ENCODE measurements at places on chromosomes 2 and 18.
A peak's percentile ranks its signal among the peaks of the same experiment; 100 is the strongest.

- no peak for DNase-seq
These were observed 147.6 kb downstream of the TMEM200C start for GRCh38 chr18:5747678-5748077.

GRCh38 chr2:225309516-225309915 is 90.0 kb upstream of the NYAP2 start:
- no peak for DNase-seq

DNA sequence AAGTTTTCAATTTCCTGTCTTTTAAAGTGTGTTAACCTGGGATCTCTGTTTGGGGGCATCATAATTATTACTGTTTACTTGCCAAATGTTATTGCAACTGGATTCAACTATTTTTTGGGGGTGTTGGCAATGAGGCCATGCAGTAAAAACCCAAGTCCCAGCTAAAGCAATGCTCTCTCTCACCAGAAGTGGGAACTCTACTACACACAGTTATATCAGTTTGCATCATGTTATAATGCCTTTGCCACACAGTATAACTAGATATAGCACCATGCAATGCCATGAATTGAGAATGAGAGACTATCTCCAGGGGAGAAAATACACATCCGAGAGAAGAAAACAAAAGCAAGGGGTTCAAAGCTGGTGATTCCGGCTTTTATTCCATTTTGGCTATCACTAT is 79.0 kb downstream of the GCA start:
- DNase-seq, result no peak

DNA sequence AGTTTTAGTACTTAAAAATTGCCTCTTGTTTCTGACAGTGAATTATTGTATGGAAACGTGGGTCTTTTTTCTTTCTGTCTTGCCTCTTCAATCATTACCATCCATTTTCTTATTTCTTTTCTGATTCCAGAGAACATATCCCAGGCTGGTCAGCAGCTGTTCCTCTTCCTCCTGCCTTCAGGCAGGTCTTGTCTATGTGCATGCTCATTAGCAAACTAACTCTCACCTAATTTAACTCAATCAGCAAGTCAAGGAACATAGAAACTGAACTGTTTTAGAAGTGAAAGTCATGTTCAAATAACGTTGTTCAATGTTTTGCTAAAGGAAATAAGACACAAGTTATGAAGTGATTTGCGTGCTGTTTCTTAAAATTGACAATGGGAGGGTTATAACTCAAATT is 241.5 kb downstream of the PTGR3 start:
- DNase-seq, result no peak

GRCh38 chr2:27102329-27102728 is 15.8 kb downstream of the KHK start:
- DNase-seq, result no peak

- no peak for DNase-seq
These were observed 226.2 kb downstream of the TPGS2 start for GRCh38 chr18:36602620-36603019.

DNA sequence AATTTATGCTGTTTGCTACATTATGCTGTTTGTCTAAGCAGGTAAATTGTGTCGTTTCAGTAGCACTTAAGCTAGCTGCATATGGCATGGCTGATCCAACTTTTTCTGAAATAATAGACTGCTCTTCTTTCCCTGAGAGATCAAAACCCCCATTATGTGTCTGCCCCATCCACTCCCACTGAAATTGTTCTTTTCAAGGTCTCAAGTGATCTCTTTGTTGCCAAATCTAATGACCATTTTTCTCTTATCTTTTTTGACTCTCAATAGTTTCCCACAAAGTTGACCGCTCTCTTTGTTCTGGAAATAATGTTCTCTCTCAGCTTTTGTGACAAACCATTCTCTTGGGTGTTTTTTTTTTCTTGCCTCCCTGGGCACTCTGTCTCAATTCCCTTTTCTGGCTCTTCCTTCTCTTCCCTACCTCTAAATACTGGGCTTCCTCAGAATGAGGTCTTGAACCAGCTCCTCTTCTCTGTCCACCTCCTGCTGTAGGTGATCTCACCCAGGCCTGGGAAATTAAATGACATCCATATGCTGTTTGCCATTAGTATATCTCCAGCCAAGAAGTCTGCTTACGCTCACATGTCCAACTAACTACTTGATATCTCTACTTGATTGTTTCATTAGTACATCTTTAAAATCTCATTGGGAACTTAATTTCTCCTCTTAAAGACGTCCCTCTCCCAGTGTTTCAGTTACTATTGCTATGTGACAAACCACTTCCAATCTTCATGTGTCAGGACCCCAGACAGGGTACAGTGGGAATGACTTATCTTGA is 107.3 kb upstream of the TLK1 start:
- DNase-seq, result no peak

GRCh38 chr2:233402789-233403188 is 48.5 kb downstream of the DGKD start:
- no peak for DNase-seq

DNA sequence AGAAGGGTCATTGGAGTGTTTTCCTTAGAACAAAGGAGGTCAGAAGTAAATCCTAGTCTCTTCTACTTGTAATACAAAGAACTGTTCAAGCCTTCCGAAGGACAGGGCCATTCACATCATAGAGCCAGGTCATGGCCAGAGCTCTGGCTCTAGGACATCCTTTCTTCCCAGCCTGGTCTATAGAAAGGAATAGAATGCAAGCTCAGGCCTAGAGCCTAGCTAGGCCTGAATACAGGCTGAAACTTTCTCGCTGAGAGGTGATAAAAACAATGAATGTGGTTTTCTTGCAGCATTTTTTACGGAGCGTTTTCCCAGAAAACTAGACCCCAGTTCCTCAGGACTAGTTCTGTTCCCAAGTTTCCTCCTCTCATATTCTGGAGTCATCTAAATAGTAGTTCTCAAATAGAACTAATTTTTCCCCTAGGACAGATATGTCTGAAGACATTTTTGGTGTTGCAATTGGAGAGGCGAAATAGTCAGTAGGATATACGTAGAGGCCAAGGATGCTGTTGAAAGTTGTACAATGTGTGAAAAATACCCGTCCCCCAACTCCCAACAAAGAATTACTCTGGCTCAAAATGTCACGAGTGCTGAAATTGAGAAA is 6.8 kb downstream of the UGT1A6 start:
- no peak for DNase-seq

DNA sequence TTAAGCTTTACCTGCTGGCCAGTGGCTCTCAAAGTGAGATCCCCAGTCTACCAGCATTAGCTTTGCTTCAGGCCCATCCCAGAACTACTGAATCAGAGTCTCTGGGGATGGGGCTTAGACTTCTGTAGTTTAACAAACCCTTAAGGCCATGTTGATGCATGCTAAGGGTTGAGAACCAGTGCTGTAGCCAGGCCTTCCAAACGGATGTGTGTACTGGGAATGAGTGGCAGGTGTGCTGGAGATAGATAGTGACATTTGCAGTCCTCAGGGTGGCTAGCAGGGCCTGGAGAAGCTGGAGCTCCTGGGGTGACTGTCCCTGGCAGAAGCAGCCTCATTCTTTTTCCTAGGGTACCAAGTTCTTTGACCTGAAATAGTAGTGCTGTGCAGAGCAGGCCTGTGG is 148.5 kb downstream of the PPP1R1C start:
- no peak for DNase-seq

- DNase-seq, result no peak
These were observed 77.0 kb downstream of the MBD2 start for GRCh38 chr18:54147439-54147838.

GRCh38 chr18:22391407-22392345 is 26.0 kb downstream of the CTAGE1 start:
- DNase-seq, result peak; percentile 96

DNA sequence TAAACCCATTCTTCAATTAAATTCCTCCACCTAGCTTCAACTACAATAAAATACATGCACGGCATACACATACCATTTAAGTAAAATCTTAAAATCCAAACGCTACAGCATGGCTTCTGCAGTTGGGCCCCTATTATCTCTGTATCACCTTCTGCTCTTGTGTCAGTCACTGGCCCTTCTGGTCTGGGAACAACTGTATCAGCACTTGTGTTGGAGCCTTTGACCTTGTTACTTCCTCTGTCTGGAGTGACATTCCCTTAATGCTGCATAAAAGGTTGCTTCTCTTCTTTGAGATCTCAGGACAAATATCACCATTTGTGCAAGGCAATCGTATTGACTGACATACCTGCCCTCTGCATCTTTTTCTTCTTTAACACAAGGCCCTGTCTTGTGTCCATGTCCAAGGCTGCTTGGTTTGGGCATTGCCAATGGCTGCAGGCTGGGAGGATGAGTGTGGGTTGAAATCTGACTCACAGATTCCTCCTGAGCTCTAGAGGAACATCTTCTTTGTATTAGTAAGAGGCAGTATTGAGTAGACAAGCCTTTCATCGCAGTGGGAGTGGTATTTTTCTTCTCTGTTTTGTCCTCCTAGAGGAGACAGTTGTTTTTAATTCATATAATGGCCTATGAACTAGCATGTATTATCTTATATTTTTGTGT is 267.8 kb upstream of the TRIB2 start:
- peak; percentile 20 for DNase-seq

GRCh38 chr2:179745635-179746256 is 115.7 kb downstream of the ZNF385B start:
- DNase-seq, result no peak

GRCh38 chr2:140624200-140624599 is 1506.6 kb downstream of the LRP1B start:
- DNase-seq, result no peak

- DNase-seq, result no peak
These were observed 638.5 kb downstream of the CNTNAP5 start for GRCh38 chr2:124663645-124663997.

DNA sequence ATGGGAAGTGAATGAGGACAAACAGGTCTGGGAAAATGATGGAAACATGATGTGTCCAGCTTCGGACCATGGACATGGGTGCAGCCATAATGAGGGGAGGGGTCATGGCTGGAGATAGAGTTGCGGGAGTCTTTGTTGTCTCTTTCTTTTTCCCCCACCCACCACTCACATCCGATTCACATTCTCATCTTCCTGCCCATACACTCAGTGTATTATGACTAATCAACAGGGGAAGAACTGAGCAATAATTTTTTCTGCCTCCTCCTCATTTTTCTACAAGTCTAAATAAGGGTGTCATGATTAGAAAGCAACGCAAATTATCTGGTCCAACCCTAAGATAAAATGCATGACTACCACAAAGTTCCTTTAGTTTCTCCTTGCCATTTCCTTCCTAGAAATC is 5.7 kb upstream of the SERPINB2 start:
- peak; percentile 68 for DNase-seq

DNA sequence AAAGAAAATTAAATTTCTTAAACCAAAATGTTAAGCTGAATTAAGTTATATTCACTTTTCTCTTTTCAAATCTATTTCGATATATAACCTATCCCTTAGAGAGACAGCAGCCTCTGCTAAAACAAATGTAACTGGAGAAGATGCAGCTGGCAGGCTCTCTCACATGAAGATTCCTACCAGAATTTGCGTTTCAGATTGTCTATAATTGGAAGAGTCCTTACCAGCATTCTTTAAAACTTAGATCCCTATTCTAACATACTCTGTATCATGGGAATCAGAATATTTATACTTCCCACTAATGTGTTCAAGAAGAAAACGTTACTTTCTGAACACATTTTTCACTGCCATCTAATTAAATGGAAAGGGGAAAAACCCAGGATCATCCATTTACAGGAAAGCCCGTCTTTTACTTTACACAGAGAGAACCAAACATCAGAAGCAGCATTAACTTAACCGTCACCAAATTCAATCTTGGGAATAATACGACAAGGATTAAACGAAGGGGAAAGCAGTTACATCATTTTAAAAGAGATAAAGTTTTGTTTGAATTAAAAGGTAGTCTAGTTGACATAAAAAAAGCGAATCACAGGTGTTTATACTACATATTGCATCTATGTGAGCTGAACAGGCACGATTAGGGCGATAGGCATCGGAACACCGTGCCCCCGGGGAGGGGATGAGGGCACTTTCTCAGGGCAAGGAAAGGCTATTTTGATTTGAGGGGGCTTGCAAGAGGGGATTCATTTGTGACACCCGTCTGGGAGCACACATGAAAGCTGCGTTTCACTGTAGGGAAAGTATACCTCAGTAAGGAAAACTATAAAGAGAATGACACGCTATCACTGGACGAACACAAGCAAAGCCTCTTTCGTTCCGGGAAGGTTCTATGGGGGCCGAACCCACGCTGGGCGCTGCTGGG is 1.3 kb downstream of the PTPN2 start:
- DNase-seq, result no peak

GRCh38 chr2:132953771-132954170 is 283.8 kb upstream of the LYPD1 start:
- no peak for DNase-seq

GRCh38 chr2:232350804-232351685 is 27.5 kb upstream of the ALPP start:
- DNase-seq, result no peak

DNA sequence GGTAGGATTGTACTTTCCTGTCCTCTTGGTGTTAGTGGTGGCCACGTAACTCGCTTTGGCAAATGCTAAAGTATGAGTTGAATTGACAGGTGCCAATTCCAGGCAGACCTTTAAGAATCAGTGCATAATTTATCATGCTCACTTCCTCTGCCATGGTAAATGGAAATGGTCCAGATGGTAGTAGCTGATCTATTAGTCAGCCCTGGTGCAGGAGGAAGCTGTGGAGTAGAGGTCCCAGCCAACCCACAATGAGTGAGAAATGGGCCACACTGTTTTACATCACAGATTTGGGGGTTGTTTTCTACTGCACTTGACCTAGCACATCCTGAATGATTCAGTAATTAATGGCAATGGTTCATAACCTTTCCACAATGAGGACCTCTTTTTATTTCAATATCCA is 104.4 kb downstream of the RGPD3 start:
- DNase-seq, result no peak

GRCh38 chr2:239964399-239965185 is 60.5 kb downstream of the NDUFA10 start:
- no peak for DNase-seq

DNA sequence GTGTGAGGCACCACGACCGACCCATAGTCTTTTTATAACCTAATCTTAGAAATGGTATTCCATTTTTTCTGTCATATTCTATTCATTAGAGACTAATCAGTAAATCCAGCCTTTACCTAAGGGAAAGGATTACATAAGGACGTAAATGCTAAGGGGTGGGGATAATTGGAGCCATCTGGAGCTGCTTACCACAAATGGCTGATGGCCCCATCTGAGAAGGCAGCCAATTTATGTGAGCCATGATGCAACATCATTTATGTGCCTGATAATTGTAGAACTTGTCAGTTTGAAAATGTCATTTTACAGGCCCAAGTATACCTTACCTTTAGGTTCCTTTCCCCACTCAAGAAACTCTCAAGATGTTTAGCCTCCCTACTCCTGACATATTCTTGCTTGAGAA is 44.0 kb downstream of the ARHGEF33 start:
- DNase-seq, result peak; percentile 22

- no peak for DNase-seq
These were observed 59.5 kb upstream of the LYPD1 start for GRCh38 chr2:132729522-132729921.

- no peak for DNase-seq
These were observed 164.8 kb upstream of the KLHL14 start for GRCh38 chr18:32937597-32937996.
